CD4-positive, alpha-beta T cell (primary cell): ENCODE measurements at places on chromosomes 1 and 21.

- no peak for DNase-seq
These were observed 3.3 kb upstream of the ZBTB18 start for GRCh38 chr1:244047621-244048255.

DNA sequence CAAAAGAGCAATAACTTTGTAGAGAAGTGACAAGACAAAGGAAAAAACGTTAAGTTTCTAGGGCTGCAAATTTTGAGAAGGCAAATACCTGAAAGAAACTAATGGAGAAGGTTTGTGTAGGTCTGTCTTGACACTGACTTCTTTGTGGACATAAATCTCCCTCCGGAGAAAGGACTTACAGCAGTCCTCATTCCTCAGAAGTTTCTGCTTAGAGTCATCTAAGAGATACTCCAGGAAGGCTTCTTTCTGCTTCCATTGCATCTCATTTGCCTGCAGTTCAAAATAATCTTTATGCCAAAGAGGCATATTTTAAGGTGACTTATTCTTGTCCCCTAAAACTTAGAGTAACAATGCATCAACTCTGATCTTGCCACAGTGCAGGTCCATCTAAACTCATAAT lies 4.4 kb upstream of the C4BPB start:
- DNase-seq: no peak

DNA sequence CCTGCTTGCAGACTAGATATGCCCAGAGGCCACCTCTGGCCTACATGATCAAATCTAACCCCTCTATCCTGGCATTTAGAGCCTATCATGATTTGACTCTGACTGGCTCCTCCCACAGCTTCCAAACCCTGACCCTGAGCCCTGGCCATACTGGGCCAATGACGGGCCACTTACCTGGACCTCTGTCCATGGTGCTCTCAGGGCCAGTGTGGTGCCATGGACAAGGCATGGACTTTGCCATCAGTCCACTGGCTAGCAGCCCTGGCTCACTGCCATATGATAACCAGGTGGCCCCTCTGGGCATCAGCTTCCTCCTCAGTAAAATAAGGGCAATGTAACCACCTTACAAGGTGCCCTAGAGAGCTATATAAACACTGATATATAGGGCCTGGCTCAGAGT lies 713.4 kb downstream of the PTPRU start:
- DNase-seq: no peak

- DNase-seq: no peak
These were observed 38.1 kb downstream of the MRAP start for GRCh38 chr21:32336711-32337110.
